ENCODE measurements at places on chromosomes 4 and X.
A peak's percentile ranks its signal among the peaks of the same experiment; 100 is the strongest.

DNA sequence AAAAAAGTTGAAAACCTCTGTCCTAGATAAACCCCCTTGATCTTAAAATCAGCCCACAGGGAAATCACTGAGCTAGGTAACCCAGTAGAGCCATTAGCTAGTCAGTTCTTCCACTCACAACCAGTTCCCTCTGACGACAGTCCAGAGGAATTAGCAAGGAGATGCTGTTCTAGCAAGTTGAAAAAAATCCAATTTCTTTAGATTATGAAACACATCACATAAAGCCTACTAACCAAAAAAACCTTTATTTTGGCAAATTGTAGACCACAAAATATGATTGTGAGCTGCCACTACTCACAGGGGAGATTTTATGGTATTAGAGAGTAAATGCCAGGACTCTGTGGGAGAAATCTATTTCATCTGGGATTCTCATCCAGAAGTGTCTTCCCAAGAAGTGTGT, 22.6 kb downstream of the ADAMTS3 start:
- DNase-seq, result no peak

DNA sequence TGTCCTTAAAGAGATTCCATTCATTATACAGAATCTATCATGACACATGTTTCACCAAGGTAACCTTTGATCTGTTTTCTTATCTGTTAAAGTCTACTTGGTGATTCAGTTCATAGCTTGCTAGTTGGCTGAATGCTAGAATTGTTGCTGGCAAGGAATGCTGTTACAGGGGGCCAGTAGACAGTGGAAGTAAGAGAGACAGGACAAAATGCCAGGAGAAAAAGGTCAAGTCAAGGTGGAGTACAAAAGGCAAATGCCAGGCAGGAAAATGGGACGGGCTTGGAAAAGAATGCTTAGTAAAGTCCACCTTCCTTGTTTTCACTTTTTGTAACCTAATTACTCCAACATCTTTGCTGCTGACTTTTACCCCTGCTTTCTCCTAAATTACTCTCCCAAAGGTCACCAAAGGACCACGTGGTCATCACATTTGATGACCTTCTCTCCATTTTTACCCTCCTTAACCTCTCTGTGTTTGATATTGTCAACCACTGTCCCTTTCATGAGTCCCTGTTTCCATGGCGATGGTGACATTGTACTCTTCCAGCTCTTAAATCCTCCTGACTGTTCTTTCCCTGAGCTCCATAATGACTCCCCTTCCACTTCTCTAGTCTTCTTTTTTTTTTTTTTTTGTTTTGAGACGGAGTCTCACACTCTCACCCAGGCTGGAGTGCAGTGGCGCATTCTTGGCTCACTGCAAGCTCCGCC, 24.5 kb upstream of the TAPT1 start:
- peak; percentile 59 for DNase-seq

DNA sequence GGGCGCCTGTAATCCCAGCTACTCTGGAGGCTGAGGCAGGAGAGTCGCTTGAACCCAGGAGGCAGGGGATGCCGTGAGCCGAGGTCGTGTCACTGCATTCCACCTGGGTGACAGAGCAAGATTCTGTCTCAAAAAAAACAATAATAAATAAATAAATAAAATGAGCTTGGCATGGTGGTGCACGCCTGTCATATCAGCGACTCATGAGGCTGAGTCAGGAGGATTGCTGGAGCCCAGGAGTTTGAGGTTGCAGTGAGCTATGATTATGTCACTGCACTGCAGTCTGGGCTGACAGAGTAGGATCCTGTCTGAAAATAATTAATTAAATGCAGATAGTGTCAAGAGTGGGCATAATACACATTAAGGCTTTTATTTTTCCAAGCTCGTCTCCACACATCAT, 77.5 kb downstream of the DHRSX start:
- DNase-seq, result no peak

DNA sequence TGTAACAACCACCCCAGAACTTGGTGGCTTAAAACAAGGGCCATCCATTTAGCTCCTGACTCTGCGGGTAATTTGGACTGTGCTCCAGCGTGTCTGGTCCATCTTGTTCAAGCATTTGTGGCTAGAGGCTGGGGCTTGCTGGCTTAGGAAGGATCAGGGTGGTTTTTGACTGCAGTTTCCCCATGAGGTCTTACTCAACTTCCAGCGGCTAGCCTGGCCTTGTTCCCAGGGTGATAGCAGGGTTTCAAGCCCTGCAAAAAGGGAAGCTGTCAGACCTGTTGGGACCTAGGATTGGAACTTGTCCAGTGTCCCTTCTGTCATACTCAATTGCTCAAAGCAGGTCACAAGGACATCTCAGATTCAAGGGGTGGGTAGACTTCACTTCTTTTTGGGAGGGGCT, 205.9 kb downstream of the STIM2 start:
- no peak for DNase-seq

- DNase-seq, result no peak
These were observed 476.1 kb downstream of the IL15 start for GRCh38 chr4:142112451-142112850.

GRCh38 chr4:139286186-139286698, 6.2 kb upstream of the MGARP start:
- DNase-seq, result no peak

DNA sequence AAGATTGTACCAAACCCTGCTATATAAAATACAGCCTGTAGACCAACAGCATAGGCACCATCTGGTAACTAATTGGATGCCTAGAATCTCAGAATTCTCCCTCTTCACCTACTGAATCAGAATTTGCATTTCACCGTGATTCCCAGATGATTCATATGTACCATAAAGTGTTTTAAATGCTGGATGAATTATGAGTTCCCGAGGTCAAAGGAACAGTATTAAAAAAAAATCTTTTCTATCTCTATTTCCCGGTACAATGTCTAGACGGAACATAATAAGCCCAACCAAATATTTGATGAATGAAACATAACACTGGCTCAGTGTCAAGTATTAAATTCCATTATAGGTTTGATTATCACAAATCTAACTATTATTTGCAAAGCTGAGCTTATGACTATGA, 280.0 kb downstream of the ANKRD50 start:
- no peak for DNase-seq

GRCh38 chr4:112517067-112517634, 1.2 kb upstream of the NEUROG2 start:
- DNase-seq, result no peak

- no peak for DNase-seq
These were observed 55.8 kb downstream of the IL1RAPL2 start for GRCh38 chrX:104621781-104622180.

DNA sequence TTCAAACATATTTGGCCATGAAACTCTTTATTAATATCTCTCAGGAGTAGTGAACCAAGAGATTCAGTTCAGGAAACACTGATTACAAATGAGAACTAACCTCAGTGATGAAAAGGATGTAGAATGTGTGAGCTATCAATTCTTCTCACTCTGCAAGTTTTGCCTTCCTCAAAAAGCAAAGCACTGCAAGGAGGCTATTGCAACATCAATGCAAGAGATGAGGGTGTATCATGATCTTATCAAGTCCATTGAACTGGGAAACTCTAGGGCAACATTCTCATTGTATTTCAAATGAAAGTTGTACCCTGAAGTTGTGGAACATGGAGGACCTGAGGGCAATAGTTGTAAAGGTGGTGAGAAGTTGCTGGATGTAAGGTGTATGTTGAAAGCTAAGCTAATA, 56.4 kb upstream of the VEGFC start:
- DNase-seq, result no peak

DNA sequence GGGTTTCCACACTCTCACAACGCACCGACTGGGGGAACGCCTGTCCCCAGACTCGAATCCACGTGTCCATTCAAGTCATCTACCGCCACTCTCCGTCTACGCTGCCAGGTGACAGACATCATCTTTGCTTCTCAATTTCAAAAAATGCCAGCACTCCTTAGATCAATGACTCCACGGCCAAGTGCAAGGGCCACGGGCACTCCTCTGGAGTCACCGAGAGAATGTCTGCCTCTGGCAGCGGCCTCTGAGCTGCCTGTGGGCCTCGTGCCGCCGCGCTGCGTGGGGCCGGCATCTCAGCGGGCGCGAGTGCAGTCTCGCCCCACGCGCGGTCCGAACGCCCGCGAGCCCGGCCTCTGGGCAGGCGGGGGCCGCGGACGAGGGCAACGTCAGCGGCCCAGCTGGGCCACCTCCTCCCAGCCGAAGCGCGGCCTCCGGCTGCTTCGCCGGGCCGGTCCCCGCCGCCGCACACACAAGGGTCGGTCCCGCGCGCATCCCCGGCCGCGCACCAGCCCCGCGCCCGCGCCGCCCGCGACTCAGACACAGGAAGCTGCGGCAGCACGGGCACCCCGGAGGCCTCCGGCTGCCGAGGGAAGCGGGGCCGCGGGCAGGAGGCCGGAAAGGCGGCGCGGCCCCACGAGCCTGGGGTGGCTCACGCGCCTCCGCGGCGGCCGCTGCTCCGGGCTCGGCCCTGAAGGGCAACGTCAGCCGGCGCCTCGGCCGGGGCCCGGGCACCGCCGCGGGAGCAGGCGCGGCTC, 450 bp downstream of the ACSL1 start:
- peak; percentile 25 for DNase-seq

DNA sequence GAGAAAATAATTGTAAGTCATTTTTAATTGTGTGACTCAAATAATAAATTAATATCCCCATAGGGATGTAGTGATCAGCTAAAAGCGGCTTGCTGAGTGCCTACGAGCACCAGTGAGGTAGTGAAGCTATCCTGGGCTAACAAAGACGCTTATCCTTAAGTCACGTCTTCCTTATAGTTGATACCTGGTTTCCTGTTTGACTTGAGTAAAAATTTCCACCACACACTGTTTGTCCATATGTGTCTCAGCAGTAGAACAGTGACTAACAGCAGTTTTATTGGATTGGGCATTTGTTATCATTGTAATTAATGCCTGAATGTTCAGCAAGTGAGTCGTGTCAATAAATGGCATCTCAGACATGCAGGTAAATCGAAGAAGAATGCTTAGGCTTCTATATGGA, 241.1 kb downstream of the GRXCR1 start:
- no peak for DNase-seq

DNA sequence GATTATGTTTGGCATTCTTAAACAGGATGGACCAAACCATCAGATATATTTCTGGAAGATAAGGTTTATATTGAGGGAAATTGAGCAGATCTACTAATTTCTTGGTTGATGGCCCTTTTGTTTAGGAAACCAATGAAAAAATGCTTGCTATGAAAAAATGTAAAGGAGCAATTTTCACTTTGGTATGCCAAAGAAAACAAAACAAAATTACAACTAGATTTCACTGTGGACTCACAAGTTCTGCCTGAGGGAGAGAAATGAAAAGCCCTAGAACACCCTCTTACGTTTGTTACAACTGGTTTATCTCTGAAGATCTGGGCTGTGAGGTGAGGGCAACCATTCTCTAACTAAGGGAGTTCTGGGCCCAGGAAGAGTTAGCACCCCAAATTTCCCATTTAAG, 122.5 kb upstream of the IL15 start:
- DNase-seq, result no peak

DNA sequence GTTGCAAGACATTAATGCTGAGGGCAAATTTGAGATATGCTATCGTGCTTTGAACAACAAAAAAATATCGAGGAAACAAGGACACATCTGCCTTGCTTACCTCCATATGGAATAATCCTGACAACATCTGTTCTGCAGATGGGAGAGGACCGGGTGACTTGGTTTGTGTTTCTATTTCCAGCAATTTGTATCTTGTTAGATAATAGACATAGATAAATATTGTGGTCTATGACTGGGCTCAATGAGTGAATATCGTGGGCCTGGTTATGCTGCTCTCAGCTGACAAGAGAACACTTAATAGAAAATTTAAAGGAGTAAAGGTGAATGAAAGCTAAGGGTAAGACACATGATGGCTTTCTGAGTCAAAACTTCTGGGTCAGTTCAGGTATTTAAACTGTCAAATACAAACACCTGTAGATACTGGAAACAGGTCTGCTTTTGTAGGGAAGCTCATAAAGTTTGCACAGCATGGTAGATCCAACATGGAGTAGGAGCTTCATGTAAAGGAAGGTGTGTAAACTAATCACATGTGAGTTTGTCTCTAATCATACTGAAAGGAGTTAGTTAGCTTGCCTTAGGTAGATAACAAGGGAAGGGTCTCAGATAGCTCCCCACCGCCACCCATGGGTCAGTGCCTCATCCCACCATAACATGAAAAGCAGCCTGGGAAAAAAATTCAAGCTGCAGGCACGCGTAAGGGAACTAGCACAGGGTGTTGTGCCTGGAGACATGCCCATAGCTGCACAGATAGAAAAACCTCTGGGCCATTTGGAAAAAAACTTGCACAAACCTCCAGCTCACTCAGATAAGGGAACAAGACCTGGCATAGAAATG, 904.1 kb upstream of the EPHA5 start:
- DNase-seq, result no peak

- no peak for DNase-seq
These were observed 221.1 kb downstream of the ZNF674 start for GRCh38 chrX:46324166-46324565.

DNA sequence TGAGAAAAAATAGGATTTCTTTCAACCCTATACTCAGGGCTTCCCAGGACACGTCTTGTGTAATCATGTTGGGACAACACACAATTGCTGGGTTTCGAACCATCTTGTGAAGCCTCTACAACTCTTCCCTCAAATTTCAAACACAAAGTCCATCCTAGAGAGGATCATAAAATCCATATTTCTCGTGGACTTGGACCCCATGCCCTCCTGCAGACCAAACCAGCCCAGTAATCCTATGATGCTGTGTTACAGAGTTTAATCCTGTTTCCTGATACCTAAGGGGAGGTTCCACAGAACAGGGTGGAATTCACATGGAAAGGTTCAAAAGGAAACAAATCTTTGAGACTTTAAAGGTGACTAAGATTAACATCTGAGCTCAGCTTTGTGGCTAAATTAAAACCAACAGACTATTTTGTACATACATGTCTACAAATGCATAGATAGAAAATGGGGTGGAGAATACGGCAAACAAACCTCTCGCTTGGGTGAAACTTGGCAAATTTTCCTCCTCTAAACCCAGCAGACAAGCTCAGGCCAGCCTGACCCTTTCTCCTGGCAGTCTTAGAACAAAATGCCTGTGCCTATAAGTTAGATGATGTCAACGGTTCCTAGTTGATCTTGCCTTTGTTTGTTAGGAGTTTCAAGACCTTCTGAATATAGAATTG, 38.1 kb downstream of the EGFL6 start:
- DNase-seq, result no peak

- no peak for DNase-seq
These were observed 38.4 kb downstream of the NOP14 start for GRCh38 chr4:2924765-2925301.

GRCh38 chrX:10121787-10122186, 35.0 kb upstream of the CLCN4 start:
- no peak for DNase-seq

DNA sequence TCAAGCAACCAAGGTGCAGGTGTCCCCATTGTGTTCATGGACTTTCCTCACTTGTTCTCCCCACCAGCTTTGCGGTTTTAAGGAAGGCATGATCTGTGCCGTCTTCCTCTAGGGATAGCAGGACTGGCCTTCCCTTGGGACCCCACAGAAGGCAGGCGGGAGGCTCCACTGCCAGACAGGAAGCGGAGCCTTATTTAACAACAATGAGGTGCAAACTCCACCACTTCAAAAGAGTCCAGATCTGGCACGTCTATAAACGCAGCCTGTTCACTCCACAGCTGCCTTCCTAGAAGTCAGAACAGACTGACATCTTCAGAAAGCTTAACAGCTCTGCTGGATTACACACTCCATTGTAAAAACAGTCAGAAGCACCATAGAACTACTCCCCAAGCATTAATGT, 1.7 kb upstream of the GPR143 start:
- DNase-seq, result no peak

Data from PC-9 (cell line).